ENCODE measurements at places on chromosomes 6 and 20.

- no peak for DNase-seq
These were observed 10.5 kb upstream of the TXNDC5 start for GRCh38 chr6:7921046-7921445.

- no peak for DNase-seq
These were observed 151.9 kb downstream of the SH3BGRL2 start for GRCh38 chr6:79782792-79783580.

DNA sequence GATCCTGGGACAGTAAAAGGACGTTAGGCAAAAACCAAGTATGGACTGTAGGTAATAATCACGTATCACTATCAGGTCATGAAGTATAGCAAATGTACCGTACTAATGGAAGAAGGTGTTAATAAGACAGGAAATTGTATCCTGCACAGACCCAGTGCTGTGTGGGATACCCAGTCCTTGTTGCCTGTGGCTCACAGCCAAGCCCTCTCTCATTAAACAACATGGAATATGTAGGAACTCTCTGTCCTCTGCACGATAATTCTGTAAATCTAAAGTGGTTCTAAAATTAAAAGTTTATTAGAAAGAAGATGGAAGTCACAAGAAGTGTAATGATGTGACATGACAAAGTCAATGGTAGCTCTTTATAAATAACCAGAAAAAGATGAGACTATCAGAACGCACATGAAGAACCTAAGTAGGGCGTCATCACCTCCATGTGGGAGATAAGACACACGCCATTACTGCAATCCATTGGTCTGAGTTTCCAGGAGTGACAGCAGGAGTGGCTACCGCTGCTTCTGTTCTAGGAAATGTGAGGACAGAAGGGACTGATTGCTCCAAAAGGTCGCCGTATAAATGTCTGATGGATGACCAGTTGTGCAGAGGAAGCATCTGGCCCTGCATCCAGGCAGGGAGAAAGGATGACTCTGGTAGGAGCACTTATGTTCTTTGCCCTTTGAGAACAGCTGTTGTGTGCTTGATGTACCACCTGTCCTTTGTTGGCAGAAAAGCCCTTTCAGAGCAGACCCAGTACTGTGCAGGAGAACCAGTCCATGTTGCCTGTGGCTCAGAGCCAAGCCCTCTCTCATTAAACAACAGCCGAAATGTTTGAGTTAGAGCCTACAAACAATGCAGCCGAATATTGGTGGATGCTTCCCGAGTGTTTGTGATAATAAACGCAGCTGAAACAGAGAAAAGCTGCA lies 125.6 kb downstream of the FIG4 start:
- no peak for DNase-seq

GRCh38 chr6:44457596-44457995 lies 70.1 kb downstream of the CDC5L start:
- no peak for DNase-seq

DNA sequence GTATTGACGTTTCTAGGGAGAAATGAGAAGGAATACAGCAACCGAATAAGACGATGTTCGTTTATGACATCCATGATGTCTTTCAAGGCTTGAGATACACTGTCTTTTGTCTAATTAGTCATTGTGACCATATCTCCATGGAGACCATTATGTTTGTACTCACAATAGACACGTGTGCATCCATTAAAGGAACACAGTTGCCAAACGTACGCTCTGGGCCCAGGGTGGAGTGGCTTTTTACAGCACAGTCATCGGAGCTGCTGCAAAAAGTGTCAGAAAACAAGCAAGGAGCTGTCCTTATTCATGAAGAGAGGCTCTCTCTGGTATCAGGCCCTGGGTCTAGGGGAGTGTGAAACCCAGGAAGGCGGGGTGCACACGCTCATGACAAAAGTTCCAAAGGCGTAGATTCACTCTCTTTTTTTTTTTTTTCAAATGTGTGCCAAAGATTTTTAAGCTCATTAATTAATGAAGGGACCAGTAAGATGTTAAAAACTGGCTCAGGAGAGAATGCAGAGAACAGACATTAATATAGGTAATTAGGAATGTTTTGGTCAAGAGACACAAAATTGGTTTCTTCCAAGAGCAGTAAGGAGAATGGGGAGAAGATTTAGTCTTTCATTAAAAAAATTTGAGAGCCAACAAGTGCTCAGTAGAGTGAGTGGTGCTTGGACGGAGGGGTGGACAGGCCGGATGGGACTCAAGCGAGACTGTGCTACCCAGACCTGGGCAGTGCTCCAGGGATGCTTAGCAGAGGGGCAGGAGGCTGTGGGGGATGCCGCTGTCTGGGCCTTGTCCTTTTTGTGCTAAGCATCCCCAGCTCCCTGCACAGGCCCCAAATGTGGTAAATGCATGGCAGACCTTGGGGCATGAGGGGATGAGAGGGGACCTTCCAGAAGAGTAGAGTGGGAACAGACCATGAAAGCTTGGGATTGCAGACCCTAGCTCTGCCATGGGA lies 34.9 kb upstream of the GTSF1L start:
- no peak for DNase-seq

DNA sequence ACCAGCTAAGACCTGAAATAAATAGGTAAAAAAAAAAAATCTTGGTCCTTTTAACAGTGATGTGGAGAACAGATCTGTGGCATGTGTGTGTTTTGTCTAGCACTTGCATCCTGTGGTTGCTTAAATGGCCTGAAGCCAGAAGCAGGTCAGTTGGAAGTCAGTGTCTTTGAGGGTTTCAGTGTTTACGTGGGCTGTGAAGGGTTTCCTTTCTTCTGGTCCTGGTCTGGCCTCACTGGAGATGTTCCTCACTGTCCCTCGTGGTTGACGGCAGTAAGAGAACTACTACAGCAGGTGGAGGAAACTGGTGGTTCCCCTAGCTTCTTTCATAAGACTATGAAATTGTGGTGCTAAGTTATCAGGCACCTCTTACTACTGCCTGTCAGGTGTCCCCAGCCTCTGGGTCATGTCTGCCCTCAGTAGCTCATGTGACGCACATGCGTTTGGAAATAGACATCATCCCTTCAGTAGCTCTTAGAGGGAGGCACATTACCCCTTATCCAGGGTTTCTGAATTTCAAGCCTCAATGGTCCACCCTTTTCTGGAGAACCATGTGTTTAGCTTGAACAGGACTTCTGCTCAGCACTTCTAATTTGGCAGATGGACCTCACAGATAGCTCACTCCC lies 59.4 kb upstream of the SCP2D1 start:
- no peak for DNase-seq

GRCh38 chr6:155694419-155694790 lies 238.8 kb upstream of the NOX3 start:
- DNase-seq = no peak

DNA sequence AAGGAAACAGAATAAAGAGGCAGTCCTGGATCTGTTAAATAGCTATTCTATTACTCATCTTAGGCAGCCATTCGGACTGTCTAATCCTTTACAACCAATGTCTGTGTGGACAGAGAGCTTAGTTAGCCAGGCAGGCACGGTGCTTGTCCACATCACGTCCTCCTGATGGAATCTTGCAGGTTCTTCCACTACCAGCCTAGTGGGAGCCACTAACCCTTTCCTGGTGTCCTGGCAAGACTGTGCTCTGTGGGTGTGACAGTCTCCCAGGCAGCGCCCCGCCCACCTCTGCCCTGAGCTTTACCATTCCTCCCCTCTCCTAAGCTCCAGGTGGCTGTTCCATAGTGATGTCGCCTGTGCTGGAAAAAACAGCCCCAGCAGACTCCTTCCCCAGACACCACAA lies 78.3 kb upstream of the CLDN20 start:
- DNase-seq = no peak

GRCh38 chr20:53656293-53657202 lies 62.9 kb upstream of the ZNF217 start:
- peak; percentile 75 for DNase-seq

GRCh38 chr6:142570221-142570671 lies 268.4 kb downstream of the ADGRG6 start:
- peak; percentile 35 for DNase-seq

DNA sequence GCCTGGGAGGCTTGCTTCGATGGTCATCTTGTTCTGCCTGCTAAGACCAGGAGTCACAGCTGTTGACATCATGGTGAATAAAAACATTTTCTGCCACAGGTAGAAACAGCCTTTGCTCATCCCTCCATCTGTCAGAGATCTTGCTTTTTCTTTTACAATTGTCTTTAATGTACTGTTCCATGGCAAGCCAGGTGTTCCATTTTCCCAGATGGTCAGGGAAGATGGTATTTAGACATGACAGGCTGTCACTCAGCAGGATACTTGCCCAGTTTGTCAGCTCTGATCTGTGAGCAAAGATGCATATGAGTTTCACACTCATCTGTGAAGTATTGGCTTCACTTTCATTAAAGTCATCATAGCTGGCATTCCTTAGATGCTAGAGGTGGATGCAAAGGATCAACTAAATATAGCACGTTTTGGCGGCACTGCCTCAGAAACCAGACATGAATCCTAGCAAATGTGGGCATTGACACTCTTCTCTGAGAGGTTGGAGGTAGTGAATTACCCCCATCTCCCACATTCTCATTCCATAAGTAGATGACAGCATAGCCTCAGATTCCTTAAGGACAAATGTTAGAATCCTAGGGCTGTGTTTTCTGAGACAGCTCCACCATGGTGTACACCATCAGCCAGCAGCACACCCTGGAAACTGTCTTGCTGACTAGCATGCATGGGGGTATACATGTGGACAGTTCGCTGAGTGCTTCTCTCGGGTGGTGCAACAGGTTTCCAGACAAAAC lies 4.2 kb downstream of the SSTR4 start:
- DNase-seq = no peak

DNA sequence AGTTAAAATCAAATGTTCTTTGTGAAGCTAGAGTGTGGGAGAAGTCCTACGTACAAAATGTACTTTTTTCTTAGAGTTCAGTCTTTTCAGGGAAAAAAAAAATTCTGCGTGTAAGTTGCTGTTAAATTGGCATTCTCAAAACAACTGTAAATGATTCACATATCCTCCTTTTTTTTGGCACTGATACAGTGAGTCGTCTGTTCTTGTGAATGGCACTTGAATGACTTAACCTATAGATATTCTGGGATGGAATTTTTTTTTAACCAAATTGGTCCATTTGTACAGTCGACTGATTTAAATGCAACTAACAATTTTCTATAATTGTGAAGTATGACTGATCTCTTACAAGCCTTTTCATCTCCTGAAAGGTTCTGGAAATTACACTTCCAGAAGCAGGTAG lies 5.5 kb upstream of the JAG1 start:
- no peak for DNase-seq

DNA sequence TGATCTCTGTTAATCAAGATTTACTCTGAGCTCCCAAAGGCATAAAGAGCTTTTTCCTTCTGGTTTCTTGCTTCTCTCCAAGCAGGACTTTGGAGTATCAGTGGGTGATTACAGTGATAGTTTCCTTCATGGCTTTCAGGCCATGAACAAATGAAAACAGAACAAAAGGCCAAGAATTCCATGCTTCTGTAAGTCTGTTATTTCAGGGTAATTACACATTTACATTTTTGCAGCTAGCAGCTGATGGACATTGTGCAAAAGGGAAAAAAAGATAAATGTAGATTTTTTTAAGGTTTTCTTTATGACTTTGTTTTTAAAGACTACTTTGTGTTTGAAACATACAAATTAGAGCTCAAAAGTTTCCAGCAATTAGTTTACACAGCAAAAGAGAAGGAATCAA lies 441.6 kb downstream of the PLCB1 start:
- no peak for DNase-seq

DNA sequence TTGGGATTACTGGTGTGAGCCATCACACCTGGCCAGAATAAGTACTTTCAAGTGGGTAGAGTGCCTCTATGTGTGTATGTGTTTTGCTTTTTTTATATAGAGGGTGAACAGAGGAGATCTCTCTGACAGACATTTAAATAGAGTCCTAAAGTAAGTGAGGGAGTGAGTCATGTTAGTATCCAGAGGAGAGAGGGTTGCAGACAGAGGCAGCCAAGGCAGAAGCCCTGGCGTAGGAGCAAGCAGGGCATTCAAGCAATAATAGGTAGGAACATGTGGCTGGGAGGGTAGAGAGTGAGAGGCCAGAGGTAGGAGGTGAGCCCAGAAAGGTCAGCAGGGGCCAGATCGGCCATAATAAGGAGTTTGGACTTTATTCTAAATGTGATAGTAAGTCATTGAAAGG lies 48.9 kb downstream of the PHF20 start:
- no peak for DNase-seq

GRCh38 chr6:25302151-25302550 lies 23.0 kb downstream of the CARMIL1 start:
- DNase-seq = no peak

DNA sequence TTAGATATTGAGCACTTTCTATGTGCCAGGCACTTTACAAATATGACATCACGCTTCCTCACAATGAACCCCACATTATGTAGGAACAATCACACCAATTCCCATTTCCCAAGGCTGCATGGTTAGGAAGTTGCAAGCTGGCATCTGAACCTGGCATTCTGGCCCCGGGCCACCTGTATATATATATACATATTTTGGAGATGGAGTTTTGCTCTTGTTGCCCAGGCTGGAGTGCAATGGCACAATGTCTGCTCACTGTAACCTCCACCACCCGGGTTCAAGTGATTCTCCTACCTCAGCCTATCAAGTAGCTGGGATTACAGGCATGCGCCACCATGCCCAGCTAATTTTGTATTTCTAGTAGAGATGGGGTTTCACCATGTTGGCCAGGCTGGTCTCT lies 30.4 kb downstream of the SRC start:
- no peak for DNase-seq
